ENCODE measurements at places on chromosomes 13 and 19.

GRCh38 chr13:28613562-28613961 is 45.4 kb upstream of the POMP start:
- DNase-seq = no peak

GRCh38 chr13:112171570-112171965 is 104.6 kb downstream of the SOX1 start:
- DNase-seq = no peak

DNA sequence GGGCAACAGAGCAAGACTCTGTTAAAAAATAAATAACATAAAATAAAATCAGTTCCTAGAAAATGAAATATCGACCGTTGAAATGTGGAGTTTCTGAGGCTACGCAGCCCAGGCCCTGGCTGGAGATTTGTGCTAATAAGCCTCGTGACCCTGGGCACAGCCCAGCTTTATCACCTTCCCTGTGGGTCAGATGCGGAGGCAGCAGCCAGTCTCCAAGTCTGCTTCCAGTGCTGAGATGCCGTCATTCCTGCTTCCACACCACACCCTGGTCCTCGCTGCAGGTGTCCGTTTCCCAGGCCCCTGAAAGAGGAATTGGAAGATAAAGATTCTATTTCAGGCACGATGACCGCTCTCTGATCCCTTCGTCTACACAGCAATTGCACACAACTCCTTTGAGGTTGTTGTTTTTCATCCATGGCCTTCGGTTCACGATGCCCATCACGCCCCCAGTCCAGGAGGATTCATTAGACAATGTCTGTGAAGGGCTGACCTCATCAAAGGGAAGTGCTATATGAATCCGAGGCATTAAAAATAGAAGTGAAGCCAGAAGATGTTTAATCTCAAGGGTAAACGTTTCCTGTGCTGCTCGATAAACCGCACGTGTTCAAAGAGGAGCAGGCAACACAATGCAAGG is 48.3 kb upstream of the ATP11A start:
- no peak for DNase-seq

- DNase-seq = no peak
Observed at GRCh38 chr13:47846886-47847285, 154.2 kb downstream of the SUCLA2 start.

All from activated CD4-positive, alpha-beta T cell treated with anti-CD3 and anti-CD28 coated beads for 1 hour (primary cell).